Hepatocyte (in vitro differentiated cells): ENCODE measurements at places on chromosomes 3 and 15. TPM values are rescaled to one million over a fixed set of nuclear protein-coding genes. Genes with fewer than 3 reads are reported as not detected.

The CPN2 gene
- polyA plus RNA-seq: 2.2 and 4.6 TPM in 2 replicates

The PLA2G4D gene
- 0.21 TPM in 1 of 2 replicates, not detected in the other for polyA plus RNA-seq

The ARGFX gene
- not detected in 2 replicates for polyA plus RNA-seq

The ITIH4 gene
- polyA plus RNA-seq: 80.8 and 91.3 TPM in 2 replicates

The TUBGCP5 gene
- 9.6 and 14.3 TPM in 2 replicates for polyA plus RNA-seq

The TUSC2 gene
- 45.6 and 59.0 TPM in 2 replicates for polyA plus RNA-seq

The EIF4E3 gene
- polyA plus RNA-seq: 6.6 and 7.4 TPM in 2 replicates

DNA sequence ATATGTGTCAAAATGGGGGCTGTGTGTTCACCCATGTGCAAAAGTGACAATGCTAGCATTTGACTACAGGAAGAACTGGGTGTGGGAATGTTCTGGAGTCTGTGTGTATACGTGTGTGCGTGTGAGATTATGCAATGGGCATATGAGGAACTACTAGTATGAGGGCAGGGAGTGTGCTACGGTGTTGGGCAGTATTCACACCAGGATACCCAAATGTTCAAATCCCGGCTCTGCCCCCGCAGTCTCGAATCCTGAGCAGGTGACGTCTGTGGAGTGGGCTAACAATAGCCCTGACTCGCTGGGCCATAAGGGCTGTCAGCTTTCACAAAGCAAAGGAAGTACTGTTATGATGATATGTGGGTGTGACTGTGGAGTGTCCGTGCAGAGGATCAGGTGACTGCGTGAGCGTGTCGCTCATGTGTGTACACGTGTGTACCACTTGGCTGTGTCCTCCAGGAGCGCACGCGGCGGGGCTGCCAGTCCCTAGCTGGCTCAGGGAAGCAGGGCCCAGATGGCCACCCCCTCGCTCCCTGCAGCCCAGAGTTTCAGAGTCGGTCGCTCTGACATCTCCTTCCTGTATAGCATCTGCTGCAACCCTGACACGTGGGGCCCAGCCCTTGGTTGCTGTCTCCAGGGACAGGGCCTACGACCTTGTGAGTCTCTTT is 27.2 kb downstream of the IQSEC1 start:
- H3K4me1 ChIP-seq: no peaks in the 10 kb centered on the region
- no peak for DNase-seq
- no peak overlapping the region for H3K27ac ChIP-seq

DNA sequence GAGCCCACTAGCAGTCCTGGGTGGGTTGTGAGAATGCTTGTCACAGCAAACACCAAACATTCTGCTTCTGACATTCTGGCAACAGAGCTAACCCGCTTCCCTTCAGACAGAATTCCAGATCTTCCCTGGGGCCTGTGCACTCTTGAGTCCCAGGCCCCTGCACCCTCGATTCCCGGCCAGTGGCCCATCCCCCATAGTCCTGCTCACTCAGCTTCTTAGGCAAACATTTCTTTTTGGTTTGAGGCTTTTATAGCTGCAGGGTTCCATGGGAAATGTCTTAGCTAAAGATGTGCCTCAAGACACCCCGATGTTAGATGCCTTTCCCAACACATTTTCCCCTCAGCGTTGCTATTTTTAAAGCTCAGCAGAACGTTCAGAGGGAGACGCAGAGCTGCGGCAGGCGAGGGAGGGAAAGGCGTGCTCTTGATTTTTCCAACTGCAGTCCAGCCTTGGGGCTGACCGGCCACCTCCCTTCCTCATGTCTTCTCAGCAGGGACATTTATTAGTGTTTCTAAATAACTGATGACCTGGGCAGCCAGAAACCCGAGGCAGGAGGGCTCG is 35.2 kb downstream of the ABTB1 start:
- no peaks in the 10 kb centered on the region for H3K4me1 ChIP-seq
- DNase-seq: no peak
- no peaks in the 10 kb centered on the region for H3K36me3 ChIP-seq

DNA sequence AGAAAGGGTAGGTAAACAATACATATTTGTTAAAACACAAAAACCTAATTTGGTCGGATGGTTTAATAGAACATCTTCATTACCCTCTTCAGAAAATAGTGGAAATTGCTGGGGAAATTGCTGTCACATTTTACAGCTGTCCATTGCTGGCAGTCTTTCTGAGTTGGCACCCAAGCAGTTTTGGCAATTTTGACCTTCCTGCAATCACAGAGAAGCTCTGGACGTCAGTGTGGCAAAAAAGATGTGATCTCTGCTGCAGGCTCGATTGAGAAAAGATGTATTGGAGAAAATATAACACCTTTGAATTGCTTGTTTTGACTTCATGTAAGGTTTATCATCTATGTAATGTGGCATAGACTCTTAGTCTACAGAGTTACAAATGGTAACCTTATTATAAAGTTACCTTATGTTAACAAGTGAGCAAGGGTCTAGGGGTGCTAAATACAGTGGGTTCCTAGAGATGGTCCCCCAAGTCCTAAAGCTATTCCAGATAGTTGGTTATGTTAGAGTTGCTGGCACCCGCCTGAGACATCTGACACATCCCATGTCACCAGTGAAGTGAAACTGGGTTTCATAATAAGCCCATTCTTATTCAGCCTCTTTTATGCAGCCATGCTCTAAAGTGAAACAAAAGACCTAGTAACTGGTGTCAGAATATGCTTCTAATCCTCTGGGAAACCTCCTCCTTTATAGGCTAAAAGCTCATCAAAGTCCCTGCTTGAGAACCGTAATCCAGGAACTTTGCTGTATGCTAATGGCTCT is 14.0 kb downstream of the UBE2E1 start:
- H3K27me3 ChIP-seq: no peaks in the 10 kb centered on the region
- no peak overlapping the region for H3K27ac ChIP-seq
- H3K36me3 ChIP-seq: no peaks in the 10 kb centered on the region
- H3K4me1 ChIP-seq: no peaks in the 10 kb centered on the region
- DNase-seq: no peak

DNA sequence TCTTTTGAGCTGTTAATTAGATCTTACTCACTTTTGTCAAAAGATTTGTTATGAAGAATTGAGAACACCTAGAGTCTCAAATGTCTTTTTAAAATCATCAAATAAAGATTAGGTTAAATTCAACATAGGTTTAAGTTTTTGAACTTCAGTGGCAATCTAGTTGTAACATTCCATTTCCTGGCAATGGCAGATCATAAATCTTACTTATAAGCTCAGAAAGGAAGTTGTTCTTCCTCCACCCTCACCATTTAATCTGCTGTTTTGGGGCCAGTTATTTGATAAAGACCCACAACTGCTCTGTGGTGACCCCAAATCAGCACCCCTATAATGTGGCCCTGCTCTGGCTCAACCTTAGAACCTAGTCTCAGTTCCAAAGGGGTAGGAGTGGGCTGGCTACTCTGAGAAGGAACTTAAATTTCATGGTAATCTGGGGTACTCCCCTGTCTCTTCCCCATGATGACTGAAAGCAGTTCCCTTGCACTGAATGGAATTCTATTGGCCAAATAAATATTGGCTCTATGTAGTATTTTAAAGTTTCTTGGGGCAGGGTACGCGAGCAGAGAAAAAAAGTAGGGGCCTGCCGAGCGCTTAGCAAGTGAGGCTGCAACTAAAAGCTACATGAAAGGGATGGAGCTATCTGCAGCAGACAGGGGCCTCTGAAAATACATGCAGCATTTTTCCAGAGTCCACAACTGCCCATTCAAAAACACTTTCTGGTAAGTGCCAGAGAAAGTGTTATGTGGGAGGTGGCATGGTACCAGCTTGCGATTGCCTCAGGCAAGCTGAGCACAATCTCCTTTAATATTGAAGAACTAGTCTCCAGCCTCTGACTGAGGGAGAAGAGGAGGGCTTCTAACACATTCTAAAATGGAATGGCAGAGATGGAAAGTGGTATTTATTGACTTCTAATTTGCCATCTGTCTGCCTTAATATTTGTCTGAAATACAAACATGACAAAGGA is 103.6 kb upstream of the RASGRP1 start:
- peaks cover 43% of the 10 kb centered on the region for H3K27me3 ChIP-seq
- DNase-seq: no peak
- H3K27ac ChIP-seq: no peak overlapping the region
- H3K4me1 ChIP-seq: no peaks in the 10 kb centered on the region
- H3K4me3 ChIP-seq: no peak overlapping the region
- H3K36me3 ChIP-seq: no peaks in the 10 kb centered on the region

DNA sequence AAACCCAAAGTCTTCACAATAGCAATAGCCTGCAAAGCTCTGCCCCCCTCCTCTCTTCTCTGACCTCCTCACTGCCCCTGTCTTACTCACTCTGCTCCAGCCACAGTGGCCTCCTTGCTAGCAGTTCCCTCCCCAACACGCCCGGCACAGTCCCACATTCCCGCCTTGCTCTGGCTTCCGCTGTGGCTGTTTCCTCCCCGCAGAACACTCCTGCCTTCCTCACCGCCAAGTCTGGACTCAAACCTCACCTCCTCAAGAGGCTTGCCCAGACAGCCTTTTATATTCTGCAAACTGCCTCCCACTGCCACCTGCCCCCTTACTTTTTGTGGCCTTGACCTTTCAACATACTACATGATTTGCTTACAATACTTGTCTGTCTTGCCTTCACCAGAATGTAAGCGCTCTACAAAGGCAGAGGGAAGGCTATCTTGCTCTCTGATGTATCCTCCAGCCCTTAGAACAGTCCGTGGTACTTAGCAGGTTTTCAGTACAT is 406 bp upstream of the MPI start:
- no peaks in the 10 kb centered on the region for H3K27me3 ChIP-seq
- peaks cover 9% of the 10 kb centered on the region for H3K4me1 ChIP-seq
- peak overlapping the region; percentile 82 for H3K4me3 ChIP-seq
- H3K36me3 ChIP-seq: no peaks in the 10 kb centered on the region
- peak overlapping the region; percentile 47 for H3K27ac ChIP-seq

DNA sequence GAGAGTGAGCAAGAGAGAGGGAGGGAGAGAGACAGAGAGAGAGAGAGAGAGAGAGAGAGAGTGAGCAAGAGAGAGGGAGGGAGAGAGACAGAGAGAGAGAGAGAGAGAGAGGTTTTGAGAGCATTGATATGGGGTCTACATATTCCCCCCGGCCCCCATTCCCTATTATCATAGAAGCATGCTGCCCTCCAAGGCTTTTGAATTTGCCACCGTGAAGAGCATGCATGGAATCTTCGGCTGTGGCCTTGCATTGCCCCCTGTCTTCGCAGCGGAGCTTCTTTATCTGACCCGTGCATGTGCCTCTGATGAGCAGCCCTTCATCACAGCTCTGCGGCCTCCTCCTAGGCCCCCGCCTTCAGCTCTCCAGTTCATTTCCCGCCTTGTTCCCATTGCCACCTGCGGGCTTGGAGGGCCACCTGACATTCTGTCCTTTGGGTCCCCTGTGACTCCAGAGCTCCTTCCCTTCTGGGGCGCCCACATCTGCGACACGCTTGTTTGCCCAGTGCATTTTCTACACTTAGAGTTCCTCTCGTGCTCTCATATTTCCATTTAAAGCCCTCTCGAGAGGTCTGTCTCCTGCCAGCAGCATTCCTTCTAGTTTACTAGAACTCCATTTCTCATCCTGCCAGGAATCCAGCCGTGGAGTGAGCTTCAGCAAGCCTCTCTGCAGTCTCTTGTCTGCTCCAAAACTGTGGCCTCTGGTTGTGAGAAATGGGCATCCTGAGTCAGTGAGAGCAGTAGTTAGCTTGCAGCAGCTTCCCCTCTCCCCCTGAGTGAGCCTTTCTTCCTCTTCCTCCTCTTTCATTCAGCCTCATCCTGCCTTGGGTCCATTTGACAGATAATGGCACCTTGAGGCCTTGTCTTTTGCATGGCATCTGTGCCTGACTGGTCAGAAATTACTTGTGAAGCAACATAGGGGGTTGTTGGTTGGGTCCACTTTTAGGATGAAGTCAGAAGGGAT is 25.3 kb downstream of the LPP start:
- no peaks in the 10 kb centered on the region for H3K27me3 ChIP-seq
- peak overlapping the region; percentile 64 for H3K27ac ChIP-seq
- peaks cover 32% of the 10 kb centered on the region for H3K4me1 ChIP-seq
- no peak overlapping the region for H3K4me3 ChIP-seq
- DNase-seq: peak; percentile 44
- H3K36me3 ChIP-seq: no peaks in the 10 kb centered on the region

- H3K27me3 ChIP-seq: no peaks in the 10 kb centered on the region
- peaks cover 22% of the 10 kb centered on the region for H3K4me1 ChIP-seq
- no peaks in the 10 kb centered on the region for H3K36me3 ChIP-seq
- H3K27ac ChIP-seq: no peak overlapping the region
- no peak for DNase-seq
Measured at GRCh38 chr3:119356646-119357045, 62.5 kb downstream of the ARHGAP31 start.

- no peak for DNase-seq
- H3K27me3 ChIP-seq: no peaks in the 10 kb centered on the region
- H3K27ac ChIP-seq: peak overlapping the region; percentile 54
- H3K36me3 ChIP-seq: no peaks in the 10 kb centered on the region
Measured at GRCh38 chr15:41967506-41968206, 4.7 kb downstream of the EHD4 start.

- H3K4me3 ChIP-seq: no peak overlapping the region
- peaks cover 25% of the 10 kb centered on the region for H3K4me1 ChIP-seq
- no peaks in the 10 kb centered on the region for H3K36me3 ChIP-seq
- no peak for DNase-seq
Measured at GRCh38 chr15:60003243-60004008, 685 bp upstream of the FOXB1 start.

DNA sequence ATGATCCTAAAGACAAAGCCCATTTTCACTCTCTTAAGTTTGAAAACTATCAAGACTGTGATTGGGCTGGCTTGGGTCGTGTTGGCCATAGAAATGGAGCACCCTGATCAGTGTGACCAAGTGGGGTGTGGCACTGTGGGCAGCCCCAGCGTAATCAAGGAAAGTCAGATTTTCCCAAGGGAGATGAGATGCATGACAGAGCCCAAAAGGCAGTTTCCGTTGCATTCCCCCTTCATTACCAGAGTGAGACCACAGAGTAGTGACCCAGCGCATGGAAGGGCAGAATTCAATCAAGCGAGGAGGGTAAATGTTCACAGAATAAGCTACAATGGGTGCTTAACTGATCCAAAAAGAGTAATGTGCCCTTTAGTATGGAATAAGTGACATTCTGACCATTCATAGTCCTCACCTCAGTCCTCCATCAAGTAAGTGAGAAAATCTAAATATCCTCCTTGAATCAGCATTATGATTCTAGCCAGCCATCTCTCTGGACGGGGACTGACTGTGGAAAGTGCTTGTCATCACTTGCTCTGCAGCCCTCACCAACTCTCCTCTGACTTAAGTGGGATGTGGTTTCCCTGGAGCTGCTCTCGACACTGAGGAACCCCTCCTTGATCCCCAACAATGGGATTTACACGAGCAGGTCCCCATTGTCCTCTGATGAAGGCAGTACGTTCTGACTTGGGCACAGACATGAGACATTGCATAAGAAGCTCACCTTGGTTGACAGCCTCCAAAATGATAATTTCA is 430.5 kb downstream of the OCA2 start:
- H3K4me1 ChIP-seq: no peaks in the 10 kb centered on the region
- H3K4me3 ChIP-seq: no peak overlapping the region
- no peak for DNase-seq
- H3K36me3 ChIP-seq: no peaks in the 10 kb centered on the region
- H3K27me3 ChIP-seq: no peaks in the 10 kb centered on the region

- H3K36me3 ChIP-seq: no peaks in the 10 kb centered on the region
- H3K4me3 ChIP-seq: no peak overlapping the region
- H3K27ac ChIP-seq: no peak overlapping the region
- no peaks in the 10 kb centered on the region for H3K27me3 ChIP-seq
- DNase-seq: no peak
Measured at GRCh38 chr3:72632129-72632528, 216.1 kb downstream of the SHQ1 start.

- no peaks in the 10 kb centered on the region for H3K4me1 ChIP-seq
- no peaks in the 10 kb centered on the region for H3K27me3 ChIP-seq
- peak; percentile 75 for DNase-seq
Measured at GRCh38 chr3:114498539-114499370, 204.9 kb downstream of the TIGIT start.
